ENCODE measurements at places on chromosomes 2 and 18. TPM values are rescaled to one million over a fixed set of nuclear protein-coding genes. Genes with fewer than 3 reads are reported as not detected.

C1QL2 gene
- total RNA-seq: 0.81 TPM

MSGN1 gene
- total RNA-seq: not detected

GBX2 gene
- total RNA-seq: 0.31 TPM

RPE gene
- total RNA-seq: 71.6 TPM

STARD7 gene
- total RNA-seq: 212 TPM

NEDD4L gene
- total RNA-seq: 76.3 TPM

REG1A gene
- not detected for total RNA-seq

TUBA4B gene
- not detected for total RNA-seq

RAPH1 gene
- total RNA-seq: 17.1 TPM

TNS1 gene
- 3.2 TPM for total RNA-seq

DNER gene
- total RNA-seq: 1.1 TPM

KRTCAP3 gene
- 57.3 TPM for total RNA-seq

RUFY4 gene
- total RNA-seq: 0.44 TPM

SP100 gene
- 0.28 TPM for total RNA-seq

SCTR gene
- not detected for total RNA-seq

GPR155 gene
- total RNA-seq: 0.35 TPM

MOCOS gene
- 6.0 TPM for total RNA-seq

SIX3 gene
- 0.55 TPM for total RNA-seq

DNA sequence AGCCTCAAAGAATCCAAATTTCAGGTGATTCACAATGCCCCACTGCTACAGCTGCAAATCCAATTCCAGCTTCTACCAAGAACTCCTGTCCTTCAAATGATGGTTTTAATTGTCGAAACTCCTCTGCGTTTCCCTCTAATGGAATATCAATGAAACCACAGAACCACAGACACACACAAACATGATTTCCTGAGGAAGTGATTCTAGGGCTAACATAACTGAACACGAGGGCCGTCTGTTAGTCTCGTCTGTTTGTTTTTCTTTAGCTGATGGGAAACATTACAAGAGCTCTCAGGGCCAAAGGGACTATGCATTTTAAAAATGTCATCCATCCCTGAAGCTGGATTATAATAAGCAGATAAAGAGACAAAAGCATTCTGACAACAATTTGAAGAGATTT lies 59.4 kb downstream of the RNF152 start:
- no peaks in the 10 kb centered on the region for H3K27me3 ChIP-seq
- H3K27ac ChIP-seq: no peak overlapping the region
- no peak for DNase-seq

DNA sequence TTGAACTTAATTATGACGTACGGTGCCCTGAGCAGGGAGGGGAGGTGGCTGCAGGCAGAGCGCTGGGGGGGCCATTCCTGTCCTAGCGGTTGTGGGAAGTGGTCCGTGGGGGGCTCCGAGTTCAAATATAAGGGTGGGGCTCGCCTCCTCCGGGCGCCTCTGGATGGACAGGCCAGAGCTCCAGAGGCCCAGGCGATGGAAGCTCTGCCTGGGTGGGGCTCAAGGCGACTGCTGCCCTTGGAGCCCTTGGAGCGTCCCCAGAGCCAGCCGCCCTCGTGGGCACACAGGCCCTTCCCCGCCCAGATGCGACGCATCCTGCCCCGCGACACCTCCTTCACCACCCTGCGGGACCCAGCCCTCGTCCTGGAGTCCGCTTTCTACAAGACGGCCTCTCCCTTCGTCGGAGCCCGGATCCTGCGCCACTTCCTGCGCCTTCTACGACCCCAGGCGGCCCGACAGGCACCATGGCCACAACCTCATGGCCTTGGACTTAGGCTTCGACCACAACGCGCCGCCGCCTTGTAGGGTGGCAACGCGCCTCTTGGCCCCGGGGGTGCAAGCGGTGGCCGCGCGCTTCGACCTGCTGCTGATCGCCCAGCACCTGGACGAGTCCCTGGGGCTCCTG lies 10.5 kb downstream of the AQP12B start:
- no peak overlapping the region for H3K27ac ChIP-seq
- H3K4me3 ChIP-seq: no peak overlapping the region
- H3K36me3 ChIP-seq: no peaks in the 10 kb centered on the region
- peak; percentile 38 for DNase-seq
- no peaks in the 10 kb centered on the region for H3K4me1 ChIP-seq
- H3K27me3 ChIP-seq: no peaks in the 10 kb centered on the region

DNA sequence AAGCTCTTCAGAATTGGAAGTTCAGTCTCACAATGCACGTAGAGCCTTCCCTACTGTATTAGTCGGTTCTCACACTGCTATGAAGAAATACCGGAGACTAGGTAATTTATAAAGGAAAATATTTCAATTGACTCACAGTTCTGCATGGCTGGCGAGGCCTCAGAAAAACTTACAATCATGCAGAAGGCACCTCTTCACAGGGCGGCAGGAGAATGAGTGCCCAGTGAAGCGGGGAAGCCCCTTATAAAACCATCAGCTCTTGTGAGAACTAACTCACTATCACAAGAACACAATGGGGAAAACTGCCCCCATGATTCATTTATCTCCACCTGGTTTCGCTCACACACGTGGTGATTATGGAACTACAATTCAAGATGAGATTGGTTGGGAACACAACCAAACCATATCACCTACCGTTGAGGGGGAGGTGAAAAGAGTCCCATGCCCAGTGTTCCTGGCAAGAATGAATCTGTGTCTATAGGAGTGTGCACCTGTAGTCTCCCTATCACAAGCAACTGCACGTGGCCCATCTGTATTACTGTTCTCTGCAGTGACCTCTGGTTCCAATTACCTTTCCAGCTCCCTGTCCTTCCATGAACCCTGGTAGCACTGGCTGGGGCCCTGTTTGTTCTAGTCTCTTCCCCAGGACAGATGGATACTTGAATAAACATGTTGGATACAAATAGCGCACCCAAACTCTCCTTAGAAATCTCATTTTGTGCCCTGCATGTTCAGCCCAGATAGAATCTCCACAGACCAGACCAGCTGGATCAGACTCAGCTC lies 44.4 kb upstream of the ATL2 start:
- DNase-seq: no peak
- no peaks in the 10 kb centered on the region for H3K27me3 ChIP-seq
- no peaks in the 10 kb centered on the region for H3K4me1 ChIP-seq
- no peaks in the 10 kb centered on the region for H3K36me3 ChIP-seq

GRCh38 chr2:150110548-150110947 lies 376.9 kb downstream of the RND3 start:
- H3K4me3 ChIP-seq: no peak overlapping the region
- H3K27me3 ChIP-seq: no peaks in the 10 kb centered on the region
- H3K27ac ChIP-seq: no peak overlapping the region

DNA sequence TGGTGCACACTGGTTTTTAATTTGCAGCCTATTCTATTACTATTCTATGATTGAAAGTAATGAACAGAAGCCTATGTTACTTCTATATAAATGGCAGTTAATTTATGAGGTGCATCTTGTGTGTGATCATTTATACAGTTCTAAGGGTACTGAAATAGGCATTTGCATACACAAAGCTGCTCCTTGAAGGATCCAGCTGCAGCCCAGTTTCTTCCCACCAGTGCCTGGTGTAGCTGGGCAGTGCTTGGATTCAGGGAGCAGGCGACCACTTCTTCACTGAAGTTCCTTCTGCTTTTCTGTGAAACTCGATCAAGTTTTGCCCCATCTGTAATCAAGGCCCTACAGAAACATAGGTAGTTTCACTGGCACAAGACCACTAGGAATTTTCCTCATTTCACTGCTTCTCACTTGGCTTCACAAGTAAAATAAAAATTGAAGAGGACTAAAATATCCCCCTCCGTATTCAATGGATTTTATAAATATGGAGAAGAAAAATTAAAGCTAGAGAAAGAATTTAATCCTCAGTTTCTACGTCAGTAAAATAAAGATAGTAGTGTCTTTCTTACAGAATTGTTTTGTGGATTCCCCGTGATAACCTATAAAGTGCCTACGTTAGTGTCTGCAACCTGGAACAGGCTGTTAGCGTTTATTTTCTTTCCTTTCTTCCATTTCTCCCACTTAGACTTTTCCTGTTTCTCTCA lies 1.7 kb upstream of the LPIN2 start:
- no peak for DNase-seq
- no peaks in the 10 kb centered on the region for H3K27me3 ChIP-seq
- no peak overlapping the region for H3K4me3 ChIP-seq
- H3K36me3 ChIP-seq: peaks cover 8% of the 10 kb centered on the region
- H3K4me1 ChIP-seq: no peaks in the 10 kb centered on the region

GRCh38 chr2:223943561-223944008 lies 1.6 kb downstream of the WDFY1 start:
- H3K36me3 ChIP-seq: peaks cover 11% of the 10 kb centered on the region
- DNase-seq: no peak
- peak overlapping the region; percentile 99 for H3K4me3 ChIP-seq
- no peak overlapping the region for H3K27ac ChIP-seq
- no peaks in the 10 kb centered on the region for H3K27me3 ChIP-seq

GRCh38 chr18:36325846-36326245 lies 28.3 kb downstream of the FHOD3 start:
- H3K4me1 ChIP-seq: peaks cover 2% of the 10 kb centered on the region
- no peaks in the 10 kb centered on the region for H3K36me3 ChIP-seq
- no peak for DNase-seq
- no peak overlapping the region for H3K4me3 ChIP-seq
- H3K27ac ChIP-seq: no peak overlapping the region

DNA sequence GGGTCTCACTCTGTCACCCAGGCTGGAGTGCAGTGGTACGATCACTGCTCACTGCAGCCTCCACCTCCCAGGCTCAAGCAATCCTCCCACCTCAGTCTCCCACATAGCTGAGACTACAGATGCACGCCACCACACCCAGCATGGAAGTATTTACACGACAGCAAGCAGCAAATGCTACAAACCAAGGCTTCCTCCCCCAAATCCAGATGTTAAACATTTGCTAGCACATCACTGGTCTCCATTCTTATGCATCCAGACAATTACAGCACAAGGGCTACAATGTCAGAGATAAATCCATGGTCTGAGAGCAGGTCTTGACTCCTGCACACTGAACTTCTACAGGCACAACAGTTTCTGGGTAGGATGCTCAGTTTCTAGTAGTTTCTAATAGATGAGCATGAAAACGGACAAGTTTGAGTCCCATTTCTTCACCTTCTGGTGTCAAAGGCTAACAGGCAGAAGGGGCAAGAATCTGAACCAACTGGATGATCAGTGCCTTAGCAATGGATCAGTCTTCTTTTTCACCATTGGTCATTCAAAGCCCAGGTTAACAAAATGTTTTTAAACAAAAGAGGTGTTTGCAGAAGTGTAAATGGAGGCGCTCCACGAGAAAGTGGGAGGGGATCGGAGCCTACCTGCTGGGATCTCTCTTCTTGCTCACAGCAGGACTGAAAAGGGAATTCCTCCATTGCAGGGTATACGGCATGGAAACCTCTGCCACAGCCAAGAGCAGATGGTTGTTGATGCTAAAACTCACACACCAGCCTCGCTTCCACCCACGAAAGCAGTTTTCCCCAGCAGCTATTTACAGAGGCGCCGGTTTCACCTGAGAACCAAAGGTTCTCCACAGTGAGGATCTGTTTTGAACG lies 135.0 kb upstream of the ARL4C start:
- H3K27ac ChIP-seq: peak overlapping the region; percentile 21
- H3K36me3 ChIP-seq: peaks cover 6% of the 10 kb centered on the region
- H3K4me1 ChIP-seq: peaks cover 8% of the 10 kb centered on the region
- DNase-seq: peak; percentile 58
- peak overlapping the region; percentile 1 for H3K4me3 ChIP-seq

DNA sequence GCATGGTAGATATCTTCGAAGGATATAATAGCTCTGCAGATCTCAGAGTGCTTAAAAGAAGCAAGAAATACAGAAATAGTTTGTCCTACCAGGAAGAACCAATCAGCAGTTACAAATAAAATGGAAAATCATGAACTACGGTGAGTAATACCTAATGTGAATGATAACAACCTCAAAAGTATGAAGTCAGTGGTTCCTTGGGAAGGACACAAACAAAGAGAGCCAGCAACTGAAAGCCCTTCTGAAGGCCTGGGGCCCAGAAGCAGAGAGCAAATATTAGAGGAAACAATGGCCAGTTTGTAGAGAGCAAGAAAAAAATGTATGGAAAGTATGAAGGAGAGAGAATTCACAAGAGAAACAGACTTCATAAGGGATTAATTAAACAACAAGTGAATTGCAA lies 226.8 kb upstream of the CHST9 start:
- no peaks in the 10 kb centered on the region for H3K36me3 ChIP-seq
- peaks cover 5% of the 10 kb centered on the region for H3K4me1 ChIP-seq
- no peak overlapping the region for H3K4me3 ChIP-seq
- no peak for DNase-seq
- H3K27ac ChIP-seq: no peak overlapping the region

Data from H9 (cell line).